Astrocyte (in vitro differentiated cells and primary cell): ENCODE measurements at places on chromosomes 4 and X.

- no peak overlapping the region for H3K27ac ChIP-seq
- H3K4me1 ChIP-seq: no peaks in the 10 kb centered on the region
- H3K27me3 ChIP-seq: no peaks in the 10 kb centered on the region
- no peaks in the 10 kb centered on the region for H3K36me3 ChIP-seq
Observed at GRCh38 chrX:41664375-41664901, 24.3 kb upstream of the GPR34 start.

DNA sequence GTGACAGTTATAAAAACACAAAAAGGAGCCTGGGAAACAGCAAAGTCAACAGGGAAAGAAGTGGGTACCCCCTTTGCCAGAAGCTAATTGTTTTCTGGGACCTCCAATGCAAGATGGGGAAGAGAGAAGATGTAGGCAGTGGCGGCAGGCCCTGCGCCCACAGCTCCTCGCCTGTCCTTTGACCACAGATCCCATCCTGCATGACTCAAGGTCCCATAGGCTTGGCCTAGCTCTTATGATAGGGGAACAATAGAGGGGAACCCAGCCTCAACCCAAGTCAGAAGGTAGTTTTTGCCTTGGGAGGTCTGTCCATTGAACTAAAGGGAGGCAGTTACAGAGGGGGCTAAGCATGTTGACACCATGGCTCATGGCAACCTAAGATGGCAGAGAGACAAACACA lies 14.2 kb downstream of the ZMYM3 start:
- peaks cover 10% of the 10 kb centered on the region for H3K36me3 ChIP-seq
- DNase-seq: no peak
- no peaks in the 10 kb centered on the region for H3K27me3 ChIP-seq
- no peak overlapping the region for H3K27ac ChIP-seq
- H3K4me1 ChIP-seq: no peaks in the 10 kb centered on the region

- H3K36me3 ChIP-seq: no peaks in the 10 kb centered on the region
- H3K4me3 ChIP-seq: no peak overlapping the region
- no peaks in the 10 kb centered on the region for H3K4me1 ChIP-seq
- no peak for DNase-seq
- H3K27me3 ChIP-seq: no peaks in the 10 kb centered on the region
- no peak overlapping the region for H3K27ac ChIP-seq
Observed at GRCh38 chrX:13854003-13854402, 37.1 kb upstream of the GPM6B start.

DNA sequence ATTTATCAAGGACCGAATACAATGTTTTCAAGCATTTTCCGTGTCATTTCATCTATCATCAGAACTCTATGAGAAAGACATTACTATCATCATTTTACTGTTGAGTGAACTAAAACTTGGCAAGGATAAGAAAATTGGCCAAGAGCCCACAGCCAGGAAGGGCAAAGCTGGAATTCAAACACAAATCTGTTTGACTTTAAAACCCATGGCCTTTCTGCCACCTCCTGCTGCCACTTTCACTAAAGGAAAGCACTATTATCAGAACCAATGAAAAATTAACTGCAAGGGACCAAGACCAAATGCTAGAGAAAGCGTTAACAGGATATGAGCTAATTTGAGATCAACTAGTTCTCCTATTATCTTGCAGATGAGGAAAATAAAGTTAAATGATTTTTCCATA lies 2759.2 kb downstream of the ARAP2 start:
- no peaks in the 10 kb centered on the region for H3K36me3 ChIP-seq
- H3K4me1 ChIP-seq: no peaks in the 10 kb centered on the region
- no peaks in the 10 kb centered on the region for H3K27me3 ChIP-seq

- no peak overlapping the region for H3K27ac ChIP-seq
- H3K27me3 ChIP-seq: no peaks in the 10 kb centered on the region
- peaks cover 3% of the 10 kb centered on the region for H3K4me1 ChIP-seq
- no peak overlapping the region for H3K4me3 ChIP-seq
- no peak for DNase-seq
- H3K36me3 ChIP-seq: no peaks in the 10 kb centered on the region
Observed at GRCh38 chr4:138702190-138702824, 313.3 kb upstream of the NOCT start.
